Globus pallidus (tissue), 1 donor: ENCODE measurements at places on chromosomes 12 and 14.

- DNase-seq, result no peak
These were observed 104.2 kb downstream of the ADCK1 start for GRCh38 chr14:77903937-77904617.

- DNase-seq, result no peak
These were observed 9.0 kb upstream of the KRT2 start for GRCh38 chr12:52660934-52661499.

GRCh38 chr14:32606301-32606700 lies 277.2 kb downstream of the AKAP6 start:
- DNase-seq, result no peak

DNA sequence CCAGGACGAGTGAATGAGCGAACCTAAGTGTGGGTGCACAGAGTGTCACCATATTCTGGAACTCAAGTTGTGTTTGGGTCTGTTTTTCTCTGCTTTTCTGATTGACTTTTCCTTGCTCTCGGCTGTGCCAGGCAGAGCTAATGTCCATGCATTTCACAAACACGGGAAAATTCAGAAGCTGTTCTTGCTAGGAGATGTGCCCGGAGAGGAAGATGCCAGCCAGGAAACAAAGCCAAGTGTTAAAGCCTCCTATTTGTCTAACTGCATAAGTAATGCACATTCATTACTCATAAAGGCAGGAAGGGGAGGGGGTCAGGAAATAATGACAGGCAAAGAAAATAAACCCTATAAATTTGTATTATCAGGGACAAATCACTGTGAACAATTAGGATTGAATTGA lies 250.4 kb upstream of the SFSWAP start:
- peak; percentile 35 for DNase-seq
